ENCODE measurements at places on chromosomes 6 and 20.

GRCh38 chr6:41805830-41806774 is 18.6 kb downstream of the TOMM6 start:
- DNase-seq = no peak

- no peak for DNase-seq
These were observed 61.6 kb downstream of the ALDH8A1 start for GRCh38 chr6:134888316-134888715.

DNA sequence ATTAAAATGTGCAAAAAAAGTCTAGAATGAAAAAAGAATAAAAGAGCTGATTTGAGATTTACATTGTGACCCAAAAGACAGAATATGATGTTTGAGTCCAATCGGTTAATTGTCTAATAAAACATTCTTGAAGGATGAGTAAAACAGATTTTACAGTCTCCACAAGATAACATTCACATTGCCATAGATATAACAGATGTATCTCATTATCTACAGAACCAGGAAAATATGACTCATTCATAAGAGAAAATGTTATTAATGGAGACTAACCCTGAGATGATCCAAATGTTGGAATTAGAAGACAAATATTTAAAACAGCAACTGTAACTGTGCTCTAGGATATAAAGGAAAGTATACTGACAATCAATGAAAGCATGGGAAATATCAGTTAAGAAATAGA is 141.7 kb downstream of the RFX6 start:
- no peak for DNase-seq

- no peak for DNase-seq
These were observed 123.0 kb upstream of the ENPP5 start for GRCh38 chr6:46293641-46294316.

GRCh38 chr6:166862978-166863530 is 93.3 kb downstream of the RNASET2 start:
- no peak for DNase-seq

DNA sequence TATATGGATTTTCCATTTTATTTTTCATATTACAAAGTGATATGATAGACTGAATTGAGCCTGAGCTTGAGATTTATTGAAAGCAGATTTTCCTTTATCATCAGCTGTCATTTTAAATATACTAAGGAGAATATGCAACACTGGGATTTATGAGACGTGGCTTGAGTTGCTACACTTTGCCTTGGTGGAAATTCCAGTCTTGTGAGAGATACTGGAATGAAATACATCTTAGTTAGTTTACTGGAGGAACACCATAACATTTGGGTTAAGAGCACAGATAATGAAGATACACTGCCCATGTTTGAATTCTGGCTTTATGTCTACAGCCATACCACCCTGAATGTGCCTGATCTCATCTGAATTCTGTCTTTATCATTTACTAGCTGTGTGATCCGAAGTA is 86.5 kb upstream of the IFNGR1 start:
- no peak for DNase-seq

GRCh38 chr6:154468760-154469159 is 41.7 kb downstream of the CNKSR3 start:
- DNase-seq = no peak

DNA sequence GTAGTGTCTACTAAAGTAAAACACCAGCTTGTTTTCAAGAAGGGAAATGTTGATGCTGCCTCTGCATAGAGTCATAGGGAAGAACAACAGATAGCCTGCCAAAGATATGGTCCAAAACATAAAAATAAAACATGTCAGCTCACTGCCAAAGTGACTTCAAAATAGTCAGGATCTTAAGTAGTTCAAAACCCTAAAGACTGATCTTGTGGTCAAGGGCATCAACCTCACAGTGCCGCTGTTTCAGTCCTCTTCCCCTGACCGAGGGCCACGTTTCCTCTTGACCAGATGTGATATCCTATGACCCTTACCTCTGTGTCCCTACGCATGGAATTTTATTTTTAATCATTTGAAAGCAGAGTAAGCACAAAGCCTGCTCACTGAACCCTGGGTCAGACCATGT is 104.2 kb upstream of the CNKSR3 start:
- DNase-seq = no peak

Data from GDM1 (cell line).